NCI-H1417 treated with DMSO at 0.1 percent for 48 hours (cell line): ENCODE measurements at places on chromosomes 2 and 18.

DNA sequence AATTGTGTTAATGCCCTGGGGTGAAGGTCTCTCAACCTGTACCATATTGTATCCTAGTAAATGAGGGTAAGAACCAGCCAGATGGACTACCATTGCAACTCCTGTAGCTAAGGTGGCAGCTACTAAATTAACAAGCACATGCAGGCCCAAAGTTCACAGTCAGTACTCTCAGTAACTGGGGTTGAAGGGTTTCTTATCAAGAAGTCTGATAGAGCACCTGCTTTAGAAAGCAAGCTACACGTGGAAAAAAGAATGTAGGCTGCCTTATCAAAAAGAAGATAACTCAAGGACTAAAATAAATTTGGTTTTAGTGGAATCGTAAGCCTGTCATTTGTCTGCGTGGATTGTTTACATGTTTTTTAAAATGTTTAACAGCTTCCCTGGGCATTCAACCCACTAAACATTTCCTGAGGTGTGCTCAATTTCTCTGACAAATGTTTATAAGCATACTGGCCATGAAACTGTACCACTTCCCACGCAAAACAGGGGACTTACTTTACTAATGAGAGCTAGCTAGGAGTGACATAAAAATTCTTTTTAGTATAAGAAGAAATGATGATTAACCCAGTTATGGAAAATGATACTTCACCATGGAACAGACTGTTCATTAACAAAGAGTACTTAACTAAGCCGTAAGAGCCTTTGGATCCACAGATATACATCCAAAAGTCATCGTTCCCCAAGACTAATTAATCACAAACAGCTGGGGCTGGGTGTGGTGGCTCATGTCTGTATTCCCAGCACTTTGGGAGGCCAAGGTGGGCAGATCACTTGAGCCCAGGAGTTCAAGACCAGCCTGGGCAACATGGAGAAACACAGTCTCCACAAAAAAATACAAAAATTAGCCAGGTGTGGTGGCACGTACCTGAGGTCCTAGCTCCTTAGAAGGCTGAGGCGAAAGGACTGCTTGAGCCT, 36.5 kb downstream of the LPIN2 start:
- DNase-seq, result no peak

- DNase-seq, result no peak
These were observed at the start of gene PSMA8 for GRCh38 chr18:26133652-26134051. PSMA8 (plus strand) TSS chr18:26133869; CDS start chr18:26133966, 97 bp downstream.

DNA sequence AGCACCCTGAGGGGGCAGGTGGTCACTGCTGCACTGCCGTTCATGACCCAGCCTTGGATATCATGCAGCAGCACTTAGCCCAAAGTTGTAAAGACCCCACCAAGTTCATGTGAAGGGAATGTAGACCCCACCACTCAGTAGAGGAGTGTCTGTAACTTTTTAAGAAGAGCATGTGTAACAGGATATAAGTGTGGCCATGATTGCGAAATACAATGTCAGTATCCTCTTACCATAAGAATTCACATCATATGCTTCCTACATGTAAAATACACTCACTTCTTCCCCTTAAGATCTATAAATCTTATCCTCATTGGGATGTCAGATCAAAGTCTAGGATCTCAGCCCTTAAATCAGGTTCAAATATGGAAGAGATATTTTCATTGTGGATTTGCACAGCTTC, 276.9 kb downstream of the PTPRM start:
- no peak for DNase-seq

DNA sequence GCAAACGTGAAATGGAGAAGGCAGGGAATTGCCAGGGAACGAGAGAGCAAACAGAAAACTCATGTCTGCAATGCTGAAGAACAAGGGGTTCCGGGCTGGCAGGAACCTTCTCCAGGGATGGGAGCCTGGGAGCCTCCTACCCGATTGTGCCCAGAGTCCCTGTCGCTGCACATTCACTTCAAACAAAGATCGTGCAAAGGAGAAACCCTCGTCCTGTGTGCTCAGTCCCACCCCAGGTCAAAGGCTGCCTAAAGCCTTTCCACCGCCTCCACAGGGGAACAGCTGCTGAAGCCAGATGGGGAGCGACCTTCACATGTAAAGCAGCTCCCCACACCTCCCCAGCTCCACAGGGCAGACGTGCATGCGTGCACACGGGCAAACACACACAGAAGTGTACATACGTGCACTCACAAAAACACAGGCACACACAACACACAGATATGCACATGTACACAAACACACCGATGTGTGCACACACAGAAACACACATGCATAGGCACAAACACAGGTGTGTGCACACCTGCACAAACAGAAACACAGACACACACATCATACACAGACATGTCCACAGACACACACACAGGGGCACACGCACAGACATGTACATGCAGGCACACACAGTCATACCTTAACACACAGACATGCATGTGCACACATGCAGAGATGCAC, 460.1 kb upstream of the SALL3 start:
- no peak for DNase-seq

- peak; percentile 48 for DNase-seq
These were observed 3.7 kb downstream of the FBXO48 start for GRCh38 chr2:68463287-68463877.

- no peak for DNase-seq
These were observed 48.5 kb downstream of the SERPINB7 start for GRCh38 chr18:63823516-63824219.

DNA sequence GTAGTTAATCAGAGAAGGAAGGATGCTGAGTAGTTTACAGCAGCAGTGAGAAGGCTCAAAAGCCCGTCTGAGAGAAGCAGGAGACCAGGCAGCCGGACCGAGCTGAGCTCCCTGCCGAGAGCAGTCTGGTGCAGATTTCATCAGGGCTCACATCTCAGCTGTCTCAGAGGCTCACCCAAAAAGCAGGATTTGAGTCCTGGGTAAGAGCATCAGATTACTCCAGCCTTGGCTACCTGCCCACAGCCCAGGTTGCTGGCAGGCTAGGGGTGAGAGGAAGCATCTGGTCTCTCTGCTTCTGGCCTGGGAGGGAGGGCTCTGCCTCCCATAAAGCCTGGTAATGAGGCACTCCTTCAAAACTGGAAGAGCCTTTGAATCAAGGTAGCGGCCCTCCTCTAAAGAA, 140.5 kb downstream of the ST6GAL2 start:
- DNase-seq, result no peak

- no peak for DNase-seq
These were observed 60.0 kb downstream of the TMEM131 start for GRCh38 chr2:97935719-97936161.

GRCh38 chr18:1133541-1133940, 228.9 kb downstream of the ADCYAP1 start:
- DNase-seq, result no peak

DNA sequence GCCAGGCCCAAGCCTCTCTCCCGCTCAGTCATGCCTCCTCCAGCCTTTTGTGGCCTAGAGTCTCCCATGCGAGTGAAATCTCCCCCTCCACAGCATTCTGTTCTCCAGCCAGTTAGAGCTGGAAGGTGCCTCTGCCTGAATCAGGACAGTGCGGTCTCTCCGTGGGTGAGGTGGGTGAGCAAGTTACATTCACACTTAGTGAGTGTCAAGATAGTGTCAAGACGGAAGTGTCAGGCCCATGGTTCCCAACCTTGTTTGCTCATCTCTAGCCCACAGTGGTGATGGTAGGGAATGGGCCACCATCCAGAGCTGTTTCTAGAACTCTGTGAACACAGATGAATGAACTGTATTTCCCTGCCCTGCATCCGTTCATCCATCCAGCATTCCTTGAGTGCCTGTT, 59.5 kb downstream of the LPIN1 start:
- DNase-seq, result no peak
